ENCODE measurements at places on chromosomes 7 and 10.

- DNase-seq = no peak
These were observed 118.6 kb downstream of the ZMIZ1 start for GRCh38 chr10:79187121-79187940.

DNA sequence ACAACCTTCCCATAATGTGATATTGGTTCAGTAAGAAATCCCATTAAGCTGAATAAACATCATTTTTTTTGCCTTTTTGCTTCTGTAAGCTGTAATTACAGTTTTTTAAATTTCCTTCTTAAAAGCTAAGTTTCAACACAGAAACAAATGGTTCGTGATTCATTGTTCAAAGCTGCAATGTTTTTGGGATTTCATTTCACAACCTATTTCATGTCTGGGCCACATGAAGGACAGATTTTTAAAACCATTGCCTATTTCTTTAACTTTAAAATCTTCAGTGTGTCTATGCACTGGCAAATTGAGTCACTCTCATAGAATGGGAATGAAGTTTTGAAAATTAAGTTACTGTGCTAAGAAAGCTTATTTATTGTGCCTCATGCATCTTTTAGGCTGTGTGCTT, 66.9 kb downstream of the TFPI2 start:
- DNase-seq = no peak

DNA sequence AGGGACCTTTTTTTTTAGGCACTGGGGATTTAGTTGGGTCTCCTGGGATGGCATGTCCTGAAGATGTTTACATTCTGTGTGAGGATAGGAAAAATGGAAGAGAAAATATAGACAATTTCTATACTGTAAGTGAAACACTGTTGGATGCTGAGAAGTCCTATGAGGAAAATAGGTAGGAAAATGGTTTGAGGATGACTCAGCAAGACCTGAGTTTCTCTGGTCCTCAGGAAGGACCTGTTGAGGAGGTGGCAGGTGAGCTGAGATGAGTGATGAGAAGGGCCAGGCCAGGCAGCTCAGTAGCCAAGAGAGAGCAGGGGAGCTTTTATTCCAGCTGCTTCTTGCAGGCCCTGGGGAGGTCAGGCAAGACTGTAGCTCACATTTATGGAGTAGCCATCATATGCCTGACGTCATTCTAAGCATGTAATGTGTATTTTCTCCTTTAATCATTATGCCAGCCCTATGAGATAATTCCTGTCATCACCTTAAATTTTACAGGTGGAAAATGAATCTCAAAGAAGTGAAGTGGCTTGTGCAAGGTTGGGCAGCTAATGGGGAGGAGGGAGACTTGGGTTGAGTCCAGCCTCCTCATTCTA, 19.1 kb upstream of the LRRC18 start:
- no peak for DNase-seq

DNA sequence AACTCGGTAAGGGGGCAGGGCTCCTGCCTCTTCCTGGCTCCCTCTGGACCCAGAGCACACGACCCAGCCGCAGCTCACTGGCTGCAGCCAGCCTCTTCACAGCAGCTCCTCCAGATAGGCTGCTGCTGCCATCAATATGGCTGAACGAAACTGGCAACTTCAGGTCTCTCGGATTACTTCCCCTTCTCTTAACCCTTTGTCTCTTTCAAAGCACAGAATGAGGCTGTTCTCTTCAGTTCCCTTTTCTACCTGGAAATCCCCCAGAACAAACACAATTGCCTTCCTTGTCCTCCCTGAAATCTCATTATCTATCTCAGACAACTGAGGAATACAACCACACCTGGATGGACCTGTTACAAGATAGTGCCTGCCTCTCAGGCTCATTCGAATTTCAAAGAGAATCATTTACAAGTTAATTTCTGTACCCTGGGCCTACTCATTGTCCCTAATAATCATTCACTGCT, 193.4 kb upstream of the MBL2 start:
- DNase-seq = no peak

DNA sequence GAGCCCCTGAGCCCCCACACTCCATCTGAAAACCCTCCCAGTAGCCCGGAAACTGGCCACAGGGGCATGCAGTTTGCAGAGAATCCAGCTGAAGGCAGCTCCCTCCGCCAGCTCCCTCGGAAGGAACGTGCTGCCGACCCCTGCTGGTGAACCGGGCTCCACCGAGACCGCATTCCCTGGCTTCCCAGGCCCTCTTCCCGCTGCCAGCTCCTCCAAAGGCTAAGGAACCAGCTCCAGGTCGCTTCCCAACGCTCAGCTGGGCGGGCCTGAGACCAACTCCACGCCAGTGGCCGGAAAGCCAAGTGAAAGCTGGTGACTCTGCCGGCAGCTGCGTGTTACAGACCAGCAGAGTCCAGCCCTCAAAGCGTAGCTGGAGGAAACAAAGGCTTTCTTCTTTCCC, 35.8 kb downstream of the GPER1 start:
- no peak for DNase-seq

DNA sequence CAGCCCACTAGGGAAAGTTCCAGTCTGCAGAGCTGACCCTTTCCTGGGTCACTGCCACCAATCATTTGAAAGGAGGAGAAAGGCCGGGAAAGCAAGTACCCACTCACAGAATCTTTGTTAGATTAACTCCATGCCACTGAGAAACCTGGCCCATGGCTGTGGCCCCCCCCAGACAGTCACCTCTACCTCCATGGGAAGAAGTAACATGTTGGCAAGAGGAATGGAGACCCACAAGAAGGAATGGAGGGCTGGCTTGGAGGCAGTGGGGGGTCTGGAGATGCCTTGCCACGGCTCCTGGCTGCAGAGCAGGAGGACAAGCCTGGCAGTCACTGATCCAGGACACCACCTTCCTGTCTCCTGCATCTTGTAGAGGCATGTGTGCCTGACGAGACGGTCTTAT, 32.9 kb downstream of the CUZD1 start:
- no peak for DNase-seq

DNA sequence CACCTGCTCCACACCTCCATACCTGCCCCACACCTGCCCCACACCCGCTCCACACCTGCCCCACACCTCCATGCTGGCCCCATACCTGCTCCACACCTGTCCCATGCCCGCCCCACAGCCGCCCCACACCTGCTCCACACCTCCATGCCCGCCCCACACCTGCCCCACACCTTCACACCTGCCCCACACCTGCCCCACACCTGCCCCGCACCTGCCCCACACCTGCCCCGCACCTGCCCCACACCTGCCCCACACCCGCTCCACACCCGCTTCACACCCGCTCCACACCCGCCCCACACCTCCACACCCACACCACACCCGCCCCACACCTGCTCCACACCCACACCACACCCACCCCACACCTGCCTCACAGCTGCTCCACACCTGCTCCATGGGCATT, 53.0 kb downstream of the PARP12 start:
- DNase-seq = no peak
